Retina (tissue), 1 donor: ENCODE measurements at places on chromosomes 13 and 19.
A peak's percentile ranks its signal among the peaks of the same experiment; 100 is the strongest.

DNA sequence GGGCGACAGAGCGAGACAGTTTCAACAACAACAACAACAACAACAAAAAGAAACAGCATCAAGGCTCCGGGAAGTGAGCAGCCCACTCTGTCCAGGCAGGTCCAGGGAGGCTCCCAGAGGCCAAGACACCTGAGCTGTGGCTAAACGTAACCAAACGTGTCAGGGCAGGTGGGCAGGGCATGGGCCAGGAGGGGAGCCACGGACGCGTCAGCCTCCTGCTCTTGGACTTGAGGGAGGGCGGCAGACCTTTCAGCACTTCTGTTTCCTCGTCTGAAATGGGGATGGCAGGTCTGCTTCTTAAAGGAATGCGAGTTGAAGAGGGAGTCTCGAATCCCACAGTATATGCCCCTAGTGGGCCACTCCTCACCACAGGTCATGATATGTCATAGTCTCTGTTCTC, 53.8 kb downstream of the MYO9B start:
- no peak for DNase-seq

- no peak for DNase-seq
Measured at GRCh38 chr13:111906306-111906705, 160.6 kb upstream of the SOX1 start.

DNA sequence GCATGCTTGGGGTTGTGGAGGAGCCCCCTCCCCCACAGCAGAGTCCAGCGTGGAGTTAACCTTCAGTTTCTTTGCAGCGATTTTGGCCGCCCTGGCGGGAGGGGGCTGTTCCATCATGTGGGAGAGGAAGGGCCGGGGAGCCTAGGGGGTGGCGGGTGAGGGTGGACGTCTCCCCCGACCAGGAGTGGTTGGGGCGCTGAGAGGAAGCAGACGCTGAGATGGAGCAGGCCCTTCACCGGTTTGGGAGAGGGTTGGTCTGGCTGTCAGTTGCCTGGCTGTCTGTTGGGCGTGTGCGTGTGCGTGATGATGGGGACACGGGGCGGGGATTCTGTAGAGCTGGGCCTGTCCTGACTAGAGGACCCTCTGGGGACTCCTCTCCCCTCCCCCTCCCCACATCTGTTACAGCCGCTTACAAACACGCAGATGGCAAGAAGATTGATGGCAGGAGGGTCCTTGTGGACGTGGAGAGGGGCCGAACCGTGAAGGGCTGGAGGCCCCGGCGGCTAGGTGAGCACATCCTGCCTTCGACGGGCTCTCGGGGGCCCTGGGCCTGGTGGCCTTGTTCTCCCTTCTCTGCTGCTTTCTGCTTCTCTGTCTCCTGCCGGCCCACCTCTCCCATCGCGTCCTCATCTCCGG, 9.8 kb upstream of the LIN7B start:
- peak; percentile 41 for DNase-seq

DNA sequence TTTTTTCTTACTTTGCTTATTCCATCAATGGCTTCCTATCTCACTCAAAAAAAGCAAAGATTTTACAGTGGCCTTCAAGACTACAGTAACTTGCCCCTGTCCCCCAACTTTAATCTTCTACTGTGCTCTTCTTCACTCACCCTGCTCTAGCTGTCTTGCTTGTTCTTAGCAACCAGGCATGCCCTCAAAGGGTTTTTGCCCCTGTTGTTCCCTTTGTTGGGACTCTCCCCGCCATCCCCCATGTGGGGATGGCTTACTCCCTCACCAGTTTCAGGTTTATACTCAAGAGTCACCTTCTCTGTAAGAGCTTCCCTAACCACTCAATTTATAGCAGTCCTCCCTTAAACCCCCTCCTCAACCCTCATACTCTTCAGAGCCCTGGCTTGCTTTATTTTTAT, 5.4 kb downstream of the MTMR6 start:
- DNase-seq, result no peak

DNA sequence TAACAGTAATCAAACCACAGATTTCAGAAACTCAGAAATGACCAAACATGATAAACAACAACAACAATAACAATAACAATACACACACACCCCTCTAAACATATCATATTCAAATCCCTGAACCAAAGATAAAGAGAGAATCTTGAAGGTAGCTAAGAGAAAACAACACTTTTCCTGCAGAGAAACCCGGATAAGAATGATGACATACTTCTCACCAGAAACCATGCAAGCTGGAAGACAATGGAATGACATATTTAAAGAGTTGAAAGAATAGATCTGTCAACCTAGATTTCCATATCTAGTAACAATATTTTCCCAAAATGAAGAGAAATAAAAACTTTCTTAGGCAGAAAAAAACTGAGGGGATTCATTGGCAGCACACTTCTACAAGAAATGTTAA, 138.1 kb downstream of the LIG4 start:
- DNase-seq, result no peak

- DNase-seq, result no peak
Measured at GRCh38 chr13:91126806-91127205, 220.7 kb upstream of the MIR17HG start.

DNA sequence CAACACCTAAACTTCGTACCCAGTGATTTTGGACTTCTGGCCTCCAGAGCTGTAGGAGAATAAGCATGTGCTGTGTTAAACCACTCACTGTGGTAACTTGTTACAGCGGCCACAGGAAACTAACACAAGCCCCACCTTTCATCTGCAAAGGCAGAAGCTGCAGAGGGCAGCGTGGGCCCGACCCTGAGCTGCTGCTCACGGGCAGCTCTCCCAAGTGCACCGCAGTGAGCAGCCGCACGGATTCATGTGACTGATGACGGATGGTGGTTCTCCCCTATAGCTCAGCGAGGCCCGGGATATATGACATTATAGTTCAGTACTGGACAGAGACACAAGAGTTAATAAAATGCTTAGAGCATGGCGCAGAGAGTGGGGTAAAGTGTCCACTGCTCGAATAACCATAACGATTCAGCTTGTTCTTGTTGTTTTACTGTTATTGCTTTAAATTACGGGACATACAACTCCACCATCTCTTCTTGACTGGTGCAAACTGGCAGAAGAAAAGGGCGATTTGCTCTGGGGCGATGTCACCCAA, 21.9 kb downstream of the VRK3 start:
- no peak for DNase-seq

- no peak for DNase-seq
Measured at GRCh38 chr13:80340651-80341100, 250 bp downstream of the SPRY2 start.

DNA sequence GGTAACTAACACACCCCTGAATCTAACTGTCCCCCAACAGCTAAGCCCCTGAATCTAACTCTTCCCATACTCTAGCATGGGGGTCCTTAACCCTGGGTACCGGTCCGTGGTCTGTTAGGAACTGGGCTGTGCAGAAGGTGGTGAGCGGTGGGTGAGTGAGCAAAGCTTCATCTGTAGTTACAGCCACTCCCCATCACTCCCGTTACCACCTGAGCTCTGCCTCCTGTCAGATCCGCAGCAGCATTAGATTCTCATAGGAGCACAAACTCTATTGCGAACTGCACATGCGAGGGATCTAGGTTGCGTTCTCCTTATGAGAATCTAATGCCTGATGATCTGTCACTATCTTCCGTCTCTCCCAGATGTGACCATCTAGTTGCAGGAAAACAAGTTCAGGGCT, 6.2 kb upstream of the PHLDB3 start:
- no peak for DNase-seq

DNA sequence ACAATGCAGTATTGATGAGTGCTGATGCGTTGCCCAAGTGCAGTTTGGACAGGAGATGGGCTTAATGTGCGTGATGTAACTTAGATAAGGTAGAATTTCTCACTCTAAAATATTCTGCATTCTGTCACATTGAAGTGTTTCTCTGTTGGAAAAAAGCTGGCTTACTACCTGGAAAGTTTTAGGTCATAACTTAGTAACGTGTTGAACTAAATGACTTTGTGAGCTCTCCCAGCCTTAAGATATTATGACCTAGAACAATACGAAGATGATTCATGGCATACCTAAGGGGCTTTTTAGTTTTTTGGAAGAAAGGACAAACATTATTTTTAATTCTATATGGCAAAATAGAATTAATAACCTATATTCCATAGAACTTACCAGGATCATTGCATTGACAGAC, 9.0 kb downstream of the UFM1 start:
- no peak for DNase-seq

- DNase-seq, result no peak
Measured at GRCh38 chr19:12921047-12921446, 2.0 kb upstream of the SYCE2 start.

- DNase-seq, result no peak
Measured at GRCh38 chr13:23619068-23619855, 49.0 kb downstream of the TNFRSF19 start.

DNA sequence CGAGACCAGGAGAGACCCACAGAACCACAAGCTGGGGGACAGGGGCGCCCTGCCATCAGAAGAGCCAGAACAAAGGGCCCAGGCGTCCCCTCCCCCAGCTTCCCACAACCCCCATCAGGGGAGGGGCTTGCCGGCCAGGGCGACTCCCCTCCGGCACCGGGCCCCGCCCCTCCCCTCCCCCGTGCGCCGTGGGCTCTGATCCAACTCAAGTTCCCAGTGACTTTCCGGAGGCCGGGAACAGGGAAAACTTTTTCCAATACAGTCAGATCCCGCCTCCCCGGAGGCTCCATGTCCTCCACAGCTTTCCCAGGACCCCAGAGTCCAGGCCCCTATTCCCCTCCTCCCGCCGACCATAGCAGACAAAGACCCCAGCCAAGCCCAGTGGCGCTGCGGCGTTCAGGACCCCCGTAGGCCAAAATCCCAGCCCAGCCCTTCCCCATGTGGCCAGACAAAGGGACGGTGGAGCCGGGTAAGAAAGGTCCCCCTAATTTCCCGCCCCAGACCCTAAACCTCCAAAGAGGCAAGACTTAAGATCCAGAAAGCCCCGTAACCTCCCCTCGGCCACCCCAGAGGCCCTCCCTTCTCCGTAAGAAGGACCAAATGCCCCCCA, 673 bp downstream of the TEAD2 start:
- DNase-seq, result peak; percentile 83

DNA sequence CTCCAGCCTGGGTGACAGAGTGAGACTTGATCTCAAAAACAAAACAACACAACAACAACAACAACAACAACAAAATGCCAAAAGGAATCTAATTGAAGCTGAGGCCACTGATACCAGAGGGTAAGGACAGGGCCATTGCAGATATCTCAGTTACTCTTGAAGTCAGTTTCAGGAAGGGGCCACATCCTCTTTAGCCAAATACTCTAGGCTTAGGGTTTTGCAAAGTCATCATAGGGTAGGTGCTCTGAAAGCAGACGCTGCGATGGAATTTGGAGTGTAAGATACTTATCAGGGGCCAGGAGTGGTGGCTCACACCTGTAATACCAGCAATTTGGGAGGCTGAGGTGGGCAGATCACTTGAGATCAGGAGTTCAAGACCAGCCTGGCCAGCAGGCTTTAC, 46.6 kb upstream of the UBAC2 start:
- no peak for DNase-seq

DNA sequence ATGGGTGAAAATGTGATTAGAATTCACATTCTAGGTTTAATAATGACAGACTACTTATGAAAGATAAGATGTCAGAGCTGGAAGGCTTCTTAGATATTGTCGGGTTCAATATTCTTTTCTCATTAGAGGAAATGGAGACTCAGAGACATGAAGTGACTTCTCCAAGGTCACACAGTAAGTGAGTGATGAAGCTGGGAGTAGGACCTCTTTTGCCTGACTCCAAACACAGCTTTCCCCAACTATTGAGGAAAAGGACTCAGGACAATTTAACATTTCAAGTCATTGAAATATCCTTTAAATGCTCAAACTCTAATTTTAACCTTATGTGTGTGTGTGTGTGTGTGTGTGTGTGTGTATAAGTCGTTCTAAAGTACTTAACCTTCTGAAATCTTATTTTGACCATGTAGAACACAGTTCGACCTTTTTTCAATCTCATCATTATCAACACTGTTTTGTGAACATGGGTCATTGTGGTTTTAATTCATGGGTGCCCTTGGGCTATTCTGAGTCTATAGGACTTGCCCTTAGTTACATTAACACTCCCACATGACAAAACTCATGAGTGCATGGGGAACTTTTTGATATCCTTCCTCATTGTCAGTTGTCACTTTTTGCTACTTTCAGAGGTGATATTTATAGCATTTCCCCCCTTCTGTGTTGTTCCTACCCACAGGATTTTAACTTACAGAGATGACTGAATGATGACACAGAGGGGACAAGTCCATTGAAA, 53.0 kb downstream of the LRCH1 start:
- no peak for DNase-seq

DNA sequence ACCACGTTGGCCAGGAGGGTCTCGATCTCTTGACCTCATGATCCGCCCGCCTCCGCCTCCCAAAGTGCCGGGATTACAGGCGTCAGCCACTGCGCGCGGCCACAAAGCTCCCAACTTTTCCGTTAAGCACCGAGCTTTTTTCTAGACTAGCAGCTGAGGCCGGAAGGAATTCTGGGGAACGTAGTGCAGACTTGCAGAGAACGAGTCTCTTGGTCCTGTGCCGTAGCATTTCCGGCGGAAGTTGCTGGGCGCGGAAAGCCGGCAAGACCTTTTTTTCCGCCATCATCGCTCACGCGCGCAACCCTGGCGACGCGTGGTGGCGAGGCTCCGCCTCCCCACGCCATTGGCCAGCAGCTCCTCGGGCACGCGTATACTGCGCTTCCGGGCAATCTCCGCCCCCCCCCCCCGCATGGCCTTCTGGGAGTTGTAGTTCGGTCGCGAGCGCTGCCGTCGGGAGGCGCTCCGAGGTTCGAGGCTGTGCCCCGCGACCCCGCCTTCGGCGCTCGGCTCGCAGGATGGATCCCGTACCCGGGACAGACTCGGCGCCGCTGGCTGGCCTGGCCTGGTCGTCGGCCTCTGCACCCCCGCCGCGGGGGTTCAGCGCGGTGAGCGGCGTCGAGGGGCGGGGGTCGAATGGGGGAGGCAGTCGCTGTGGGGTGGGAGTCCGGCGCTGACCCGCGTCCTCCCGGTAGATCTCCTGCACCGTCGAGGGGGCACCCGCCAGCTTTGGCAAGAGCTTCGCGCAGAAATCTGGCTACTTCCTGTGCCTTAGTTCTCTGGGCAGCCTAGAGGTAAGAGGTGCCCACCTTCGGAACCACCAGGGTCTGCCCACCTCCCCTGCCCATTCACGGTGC, at the start of gene MVB12A:
Gene MVB12A, plus strand, starts transcription at position 427 of the 854 bp plus-strand sequence. Its CDS starts 89 bp downstream, at position 516.
- DNase-seq, result peak; percentile 98

DNA sequence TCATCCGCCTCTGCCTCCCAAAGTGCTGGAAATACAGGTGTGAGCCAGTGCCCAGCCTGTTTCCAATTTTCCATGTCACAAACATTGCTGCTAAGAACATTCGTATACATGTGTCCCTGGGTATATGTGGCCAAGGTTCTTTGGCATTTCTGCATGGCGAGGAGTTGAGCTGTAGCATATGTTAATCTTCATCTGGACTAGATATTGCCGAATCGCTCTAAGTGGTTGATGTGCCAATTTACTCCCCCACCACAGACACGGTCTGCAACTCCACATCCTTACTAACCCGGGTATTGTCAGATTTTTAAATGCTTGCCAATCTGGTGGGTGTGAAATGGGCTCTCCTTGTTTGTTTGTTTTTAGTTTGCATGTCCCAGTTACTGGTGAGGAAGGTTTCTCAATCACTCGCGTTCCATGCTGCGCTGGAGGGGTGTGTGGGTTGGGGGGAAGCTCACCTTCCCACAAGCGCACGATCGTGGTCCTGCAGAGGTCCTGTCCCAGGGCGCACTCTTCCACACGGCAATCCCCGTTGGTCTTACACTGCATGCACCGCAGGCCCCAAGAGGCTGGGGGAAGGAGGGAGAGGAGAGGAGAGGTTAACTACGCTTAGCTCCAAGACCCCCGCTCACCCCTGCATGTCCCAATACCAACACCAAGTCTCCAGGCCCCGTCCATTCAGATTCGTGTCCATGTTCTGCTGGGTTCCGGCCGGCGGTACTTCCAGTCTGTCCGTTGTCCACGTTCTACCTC, 2.7 kb downstream of the PLAUR start:
- no peak for DNase-seq

GRCh38 chr19:5567360-5567969, at the start of gene TINCR:
TSS of gene TINCR (minus strand) at chr19:5567953.
- DNase-seq, result no peak
